ENCODE measurements at places on chromosomes 7 and 10.

DNA sequence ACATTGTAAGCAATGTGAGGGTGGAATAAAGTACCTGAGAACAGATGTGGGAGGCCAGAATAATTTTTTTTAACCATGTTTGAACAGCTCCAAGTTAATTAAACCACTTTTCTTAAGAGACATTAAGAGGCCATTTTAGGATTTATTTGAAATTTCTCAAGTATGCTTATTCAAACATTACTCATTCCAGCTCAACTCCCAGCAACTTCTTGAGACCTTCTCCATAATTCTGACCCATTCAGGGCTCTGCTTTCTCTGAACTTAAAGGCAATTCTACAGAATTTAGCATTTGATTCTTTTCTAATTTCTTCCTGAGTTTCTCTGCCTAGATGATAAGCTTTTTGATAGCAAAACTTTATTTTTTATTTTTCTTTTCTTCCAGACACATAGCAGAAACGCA is 314.5 kb downstream of the CAMK1D start:
- ATAC-seq = no peak
- H3K27me3 ChIP-seq = no peaks in the 10 kb centered on the region
- H3K4me1 ChIP-seq = no peaks in the 10 kb centered on the region
- no peak overlapping the region for H3K27ac ChIP-seq
- peaks cover 7% of the 10 kb centered on the region for H3K36me3 ChIP-seq

- no peaks in the 10 kb centered on the region for H3K4me1 ChIP-seq
- no peak for ATAC-seq
- no peaks in the 10 kb centered on the region for H3K27me3 ChIP-seq
Measured at GRCh38 chr7:31602041-31602625, 84.9 kb upstream of the PPP1R17 start.

GRCh38 chr10:605632-606325 is 83.7 kb downstream of the DIP2C start:
- H3K27ac ChIP-seq = no peak overlapping the region
- no peak for ATAC-seq
- peaks cover 10% of the 10 kb centered on the region for H3K27me3 ChIP-seq
- H3K4me1 ChIP-seq = peaks cover 6% of the 10 kb centered on the region

GRCh38 chr10:75408911-75409885 is 7.6 kb upstream of the ZNF503 start:
- H3K36me3 ChIP-seq = peaks cover 6% of the 10 kb centered on the region
- peak overlapping the region; percentile 67 for H3K4me3 ChIP-seq
- H3K27me3 ChIP-seq = peaks cover 51% of the 10 kb centered on the region
- peaks cover 5% of the 10 kb centered on the region for H3K4me1 ChIP-seq
- no peak overlapping the region for H3K27ac ChIP-seq

DNA sequence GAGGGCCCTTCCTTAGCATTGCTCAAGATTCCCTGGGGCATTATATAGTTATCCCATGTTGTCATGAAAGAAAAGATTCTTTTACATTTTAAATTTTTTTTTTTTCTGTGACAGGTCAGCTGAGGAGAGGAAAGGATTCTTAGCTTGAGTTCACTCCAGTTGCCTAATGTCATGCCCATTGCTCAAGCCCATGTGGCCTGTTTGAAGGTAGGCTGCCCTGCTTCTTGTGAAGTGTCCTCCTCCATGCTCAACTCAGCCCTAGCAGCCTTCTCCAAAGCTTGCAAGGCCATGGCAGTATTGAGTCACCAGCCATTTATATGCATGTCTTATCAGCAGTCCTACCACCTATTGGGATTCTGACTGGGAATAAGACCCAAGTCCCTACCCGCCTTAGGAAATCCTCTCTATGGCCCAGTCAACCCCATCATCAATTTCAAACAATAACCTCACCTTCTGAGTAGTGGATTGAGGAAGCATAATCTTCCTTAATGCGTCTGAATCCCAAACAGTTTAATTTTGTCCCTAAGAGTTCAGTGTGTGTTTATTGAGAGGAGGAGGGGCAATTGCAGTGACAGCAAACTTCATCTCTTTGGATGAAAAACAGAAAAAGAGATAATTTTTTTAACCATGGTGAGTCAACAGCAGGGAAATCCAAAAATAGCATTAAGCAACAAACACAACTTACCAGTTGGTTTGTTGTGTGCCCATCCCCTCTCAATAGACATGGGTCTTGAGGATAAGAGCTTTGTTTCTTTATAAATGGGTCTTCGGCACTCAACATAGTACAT is 38.6 kb upstream of the WASL start:
- no peak overlapping the region for H3K27ac ChIP-seq
- peaks cover 3% of the 10 kb centered on the region for H3K27me3 ChIP-seq
- ATAC-seq = no peak

GRCh38 chr10:32139223-32140073 is 83.2 kb upstream of the KIF5B start:
- no peak overlapping the region for H3K27ac ChIP-seq
- H3K27me3 ChIP-seq = no peaks in the 10 kb centered on the region
- ATAC-seq = peak; percentile 79
- H3K36me3 ChIP-seq = no peaks in the 10 kb centered on the region

DNA sequence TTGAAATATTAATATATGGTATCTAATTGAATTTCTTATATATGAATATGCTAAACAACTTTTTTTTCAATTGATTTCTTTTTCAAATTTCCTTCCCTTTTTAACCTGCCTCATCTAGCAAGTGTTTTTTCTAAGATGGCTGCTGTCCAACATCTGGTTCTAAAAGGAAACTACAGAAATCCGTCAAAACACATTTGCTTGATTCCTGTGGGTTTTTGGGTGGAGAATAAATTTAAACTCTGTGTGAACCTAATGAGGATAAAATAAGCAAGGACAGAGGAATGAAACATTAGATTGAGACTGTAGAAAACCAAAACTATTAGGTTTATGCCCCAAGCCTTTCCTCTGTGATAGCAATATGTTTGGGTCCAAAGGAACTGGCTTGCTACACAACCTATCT is 75.5 kb upstream of the STARD3NL start:
- H3K4me3 ChIP-seq = no peak overlapping the region
- H3K27ac ChIP-seq = no peak overlapping the region
- H3K4me1 ChIP-seq = no peaks in the 10 kb centered on the region
- peaks cover 14% of the 10 kb centered on the region for H3K27me3 ChIP-seq

GRCh38 chr7:15424468-15424867 is 137.3 kb downstream of the AGMO start:
- no peaks in the 10 kb centered on the region for H3K27me3 ChIP-seq
- H3K4me1 ChIP-seq = no peaks in the 10 kb centered on the region
- H3K36me3 ChIP-seq = no peaks in the 10 kb centered on the region
- H3K27ac ChIP-seq = no peak overlapping the region
- H3K4me3 ChIP-seq = no peak overlapping the region

GRCh38 chr7:157462419-157462771 is 125.6 kb downstream of the DNAJB6 start:
- H3K4me1 ChIP-seq = peaks cover 9% of the 10 kb centered on the region
- ATAC-seq = no peak
- H3K36me3 ChIP-seq = no peaks in the 10 kb centered on the region
- peak overlapping the region; percentile 62 for H3K27ac ChIP-seq
- H3K4me3 ChIP-seq = no peak overlapping the region

DNA sequence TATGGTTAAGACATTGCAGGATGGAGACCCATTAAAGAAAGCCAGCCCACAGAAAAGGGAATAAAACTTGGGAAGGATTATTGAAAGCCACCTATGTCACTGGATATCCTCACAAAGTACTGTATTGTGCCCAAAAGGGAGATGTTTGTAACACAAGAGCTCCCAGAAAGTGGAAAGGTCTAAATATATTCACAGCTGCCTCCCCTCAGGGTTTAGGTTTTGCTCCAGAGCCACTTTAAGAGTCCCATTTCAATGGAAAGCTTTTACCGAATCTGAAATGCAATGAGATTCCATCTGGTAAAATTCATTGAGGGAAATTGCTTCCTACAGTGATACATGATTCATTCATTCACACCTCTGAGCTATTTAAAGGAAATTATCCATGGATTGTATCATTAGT is 176.4 kb downstream of the XPNPEP1 start:
- no peaks in the 10 kb centered on the region for H3K36me3 ChIP-seq
- H3K4me3 ChIP-seq = no peak overlapping the region
- H3K27me3 ChIP-seq = peaks cover 1% of the 10 kb centered on the region
- no peaks in the 10 kb centered on the region for H3K4me1 ChIP-seq
- no peak for ATAC-seq

GRCh38 chr7:43590862-43591557 is 8.1 kb downstream of the STK17A start:
- ATAC-seq = peak; percentile 76
- peaks cover 58% of the 10 kb centered on the region for H3K4me1 ChIP-seq
- peak overlapping the region; percentile 64 for H3K27ac ChIP-seq
